ENCODE measurements at places on chromosomes 5 and 9.

DNA sequence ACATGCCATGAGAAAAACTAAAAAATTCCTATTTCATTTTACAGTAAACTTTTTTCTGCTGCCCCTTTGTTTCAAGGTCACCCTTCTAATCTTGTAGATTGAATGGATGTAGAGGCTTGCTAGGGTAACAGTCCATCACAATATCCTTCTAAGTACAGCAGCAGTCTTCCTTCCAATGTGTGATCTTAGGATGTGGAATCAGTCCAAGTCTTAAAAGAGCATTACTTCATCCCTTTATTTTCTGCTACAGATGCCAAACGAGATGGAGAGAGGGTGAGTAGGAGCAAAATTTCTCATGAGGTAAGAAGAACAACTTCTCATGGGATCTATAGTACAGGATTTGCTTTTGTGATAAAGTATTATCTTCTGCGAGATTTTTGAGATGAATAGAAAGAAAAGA is 704 bp upstream of the IL33 start:
- DNase-seq = no peak

- DNase-seq = no peak
Observed at GRCh38 chr5:56705217-56705616, 110.1 kb upstream of the MAP3K1 start.

DNA sequence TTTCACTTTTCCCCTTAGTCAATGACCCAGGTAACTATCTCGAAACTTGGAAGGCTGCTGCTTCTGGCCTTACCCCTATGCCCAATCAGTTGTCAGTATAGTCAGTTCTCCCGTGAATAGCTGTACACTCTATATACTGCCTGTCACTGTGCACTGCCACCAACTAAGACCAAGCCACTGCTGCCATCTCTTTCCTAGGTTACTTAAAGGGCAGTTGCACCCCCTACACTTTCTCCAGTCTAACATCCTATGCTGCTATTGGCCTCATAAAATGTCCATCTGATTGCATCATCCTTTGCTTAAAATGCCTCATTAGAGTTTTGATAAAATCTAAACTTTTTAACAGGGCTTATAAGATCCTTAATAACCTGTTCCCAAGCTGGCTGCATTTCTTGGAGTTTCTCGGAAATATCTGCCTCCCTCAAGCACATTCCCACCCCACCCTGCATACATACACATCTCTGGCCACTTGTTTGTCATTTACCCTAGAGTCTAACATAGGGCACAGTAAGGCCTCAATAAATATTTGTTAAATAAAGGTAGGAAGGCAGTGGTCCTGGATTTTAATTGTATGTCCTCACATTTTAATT is 32.8 kb upstream of the TNFAIP8 start:
- no peak for DNase-seq

DNA sequence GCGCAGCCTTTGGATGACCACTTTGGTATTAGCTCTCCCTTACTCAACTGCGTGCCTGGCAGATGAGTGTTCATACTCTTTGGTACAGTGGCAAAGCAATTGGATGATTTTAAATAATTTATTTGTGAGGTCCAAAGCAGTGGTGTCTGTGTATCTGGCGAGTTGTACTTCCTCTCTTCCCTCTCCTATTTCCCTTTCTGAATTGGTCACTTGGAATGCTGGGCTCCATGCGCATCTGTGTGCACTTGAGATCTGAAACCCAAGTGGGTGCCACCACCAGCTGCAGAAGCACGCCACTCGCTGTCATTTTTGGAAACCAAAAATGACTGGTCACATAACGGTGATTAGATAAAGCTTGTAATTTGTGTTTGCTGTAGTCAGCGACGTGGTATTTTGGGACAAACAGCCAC is 386.0 kb upstream of the KLF4 start:
- no peak for DNase-seq

DNA sequence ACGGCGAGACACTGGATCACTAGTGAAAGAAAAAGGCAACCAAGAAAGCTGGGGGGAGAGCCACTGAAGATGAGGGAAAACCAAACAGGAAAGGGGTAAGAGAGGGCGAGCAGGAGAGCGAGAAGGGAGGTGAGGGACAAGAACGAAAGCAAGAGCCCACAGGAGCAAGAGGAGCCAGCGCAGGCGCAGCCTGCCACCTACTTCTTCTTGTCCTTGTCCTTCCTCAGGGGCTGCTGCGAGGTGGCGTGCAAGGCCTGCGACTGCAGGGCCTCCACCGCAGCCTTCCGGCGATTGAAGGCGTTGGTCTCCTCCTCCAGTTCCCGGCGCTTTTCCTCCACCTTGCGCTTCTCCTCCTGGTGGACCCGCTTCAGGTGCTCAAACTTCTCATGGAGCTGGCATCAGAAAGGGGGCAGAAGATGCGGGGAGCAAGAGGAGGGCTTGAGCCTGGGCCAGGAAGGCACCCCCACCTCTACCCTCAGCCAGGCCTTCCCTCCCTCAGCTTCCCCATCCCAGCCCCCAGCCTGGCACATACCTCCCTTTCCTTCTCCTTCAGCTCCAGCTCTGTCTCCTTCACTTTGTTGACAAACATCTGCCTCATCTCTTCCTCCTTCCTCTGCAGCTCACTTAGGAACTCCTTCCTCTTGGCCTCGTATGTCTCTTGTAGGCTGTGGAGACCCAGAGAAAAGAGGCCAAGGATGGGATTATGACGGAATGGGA is 13.5 kb downstream of the CCNI2 start:
- DNase-seq = no peak

GRCh38 chr9:86741311-86742208 is 205.7 kb downstream of the GAS1 start:
- peak; percentile 56 for DNase-seq

DNA sequence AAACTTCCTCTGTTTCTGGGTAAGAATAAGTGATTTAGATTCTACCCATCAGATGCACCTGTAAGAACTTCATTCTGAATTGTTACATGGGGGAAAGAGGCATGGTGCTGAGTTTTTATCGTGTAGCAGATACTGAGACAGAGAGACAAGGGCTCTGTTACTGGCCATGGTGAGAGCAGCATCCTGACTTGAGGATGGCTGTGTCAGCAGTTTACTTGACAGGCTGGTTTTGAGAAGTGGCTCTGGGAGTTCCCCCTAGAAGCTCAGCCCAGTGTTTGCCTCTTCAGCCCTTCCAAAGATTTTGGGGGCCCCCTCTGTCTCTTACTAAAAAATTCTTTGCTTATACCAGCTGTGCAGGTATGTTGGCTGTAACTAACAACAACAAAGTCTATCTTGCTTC is 510.5 kb downstream of the LRRC70 start:
- no peak for DNase-seq

DNA sequence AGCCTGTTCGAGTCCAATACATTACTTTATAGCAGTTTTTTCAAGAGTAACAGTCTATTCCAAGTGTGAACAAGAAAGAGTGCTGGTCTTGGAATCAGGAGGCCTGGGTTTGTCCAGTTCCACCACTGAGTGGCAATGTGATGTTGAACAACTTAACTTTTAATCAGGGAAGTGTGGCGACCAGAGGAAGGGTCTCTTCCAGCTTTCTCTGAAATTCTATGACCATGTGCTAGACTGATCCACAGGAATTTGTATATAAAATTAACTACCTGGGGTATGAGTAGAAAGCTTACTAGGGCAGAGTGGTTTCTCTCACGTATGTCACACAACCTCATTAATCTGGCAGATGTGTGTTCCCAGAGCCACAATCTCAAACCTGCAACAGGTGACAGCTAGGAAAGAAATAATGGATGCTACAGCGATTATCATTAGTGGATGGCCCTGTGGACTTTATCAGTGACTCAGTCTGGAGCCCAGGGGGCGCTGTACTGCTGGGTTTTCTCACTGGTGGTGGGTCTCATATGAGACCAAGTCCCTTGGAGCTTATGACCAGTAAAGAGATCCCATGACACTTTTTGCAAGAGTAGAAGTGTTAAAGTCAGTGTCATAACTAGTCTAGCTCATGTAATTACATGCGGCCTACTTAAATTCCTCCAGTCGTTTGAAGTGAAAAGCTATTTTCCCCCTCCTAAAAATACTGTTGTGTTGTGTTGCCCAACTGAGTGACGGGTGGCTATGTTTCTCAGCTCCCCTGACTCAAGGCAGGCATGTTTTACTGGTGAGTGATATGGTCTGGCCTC is 116.5 kb downstream of the GDNF start:
- DNase-seq = no peak

- no peak for DNase-seq
Observed at GRCh38 chr9:134995792-134996120, 78.0 kb upstream of the FCN1 start.

GRCh38 chr9:107707915-107708441 is 218.4 kb upstream of the KLF4 start:
- peak; percentile 77 for DNase-seq

DNA sequence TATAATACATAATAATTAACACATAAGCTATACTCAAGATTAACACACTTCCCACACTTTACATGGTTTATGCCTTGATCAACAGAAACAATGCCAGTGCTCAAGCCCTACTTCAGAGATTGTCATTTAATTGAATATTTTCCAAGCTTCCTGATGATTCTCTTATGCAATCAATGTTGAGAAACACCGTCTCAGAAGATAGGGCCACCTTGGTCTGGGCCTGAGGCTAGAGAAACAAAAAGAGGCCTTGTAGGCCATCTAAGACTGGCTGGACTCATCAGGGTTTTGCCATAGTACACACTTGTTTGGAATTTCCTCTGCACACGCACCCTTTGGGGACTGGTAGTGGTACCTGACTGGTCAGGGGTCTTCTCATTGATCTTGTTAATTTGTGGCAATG is 16.3 kb downstream of the C9orf152 start:
- DNase-seq = no peak

DNA sequence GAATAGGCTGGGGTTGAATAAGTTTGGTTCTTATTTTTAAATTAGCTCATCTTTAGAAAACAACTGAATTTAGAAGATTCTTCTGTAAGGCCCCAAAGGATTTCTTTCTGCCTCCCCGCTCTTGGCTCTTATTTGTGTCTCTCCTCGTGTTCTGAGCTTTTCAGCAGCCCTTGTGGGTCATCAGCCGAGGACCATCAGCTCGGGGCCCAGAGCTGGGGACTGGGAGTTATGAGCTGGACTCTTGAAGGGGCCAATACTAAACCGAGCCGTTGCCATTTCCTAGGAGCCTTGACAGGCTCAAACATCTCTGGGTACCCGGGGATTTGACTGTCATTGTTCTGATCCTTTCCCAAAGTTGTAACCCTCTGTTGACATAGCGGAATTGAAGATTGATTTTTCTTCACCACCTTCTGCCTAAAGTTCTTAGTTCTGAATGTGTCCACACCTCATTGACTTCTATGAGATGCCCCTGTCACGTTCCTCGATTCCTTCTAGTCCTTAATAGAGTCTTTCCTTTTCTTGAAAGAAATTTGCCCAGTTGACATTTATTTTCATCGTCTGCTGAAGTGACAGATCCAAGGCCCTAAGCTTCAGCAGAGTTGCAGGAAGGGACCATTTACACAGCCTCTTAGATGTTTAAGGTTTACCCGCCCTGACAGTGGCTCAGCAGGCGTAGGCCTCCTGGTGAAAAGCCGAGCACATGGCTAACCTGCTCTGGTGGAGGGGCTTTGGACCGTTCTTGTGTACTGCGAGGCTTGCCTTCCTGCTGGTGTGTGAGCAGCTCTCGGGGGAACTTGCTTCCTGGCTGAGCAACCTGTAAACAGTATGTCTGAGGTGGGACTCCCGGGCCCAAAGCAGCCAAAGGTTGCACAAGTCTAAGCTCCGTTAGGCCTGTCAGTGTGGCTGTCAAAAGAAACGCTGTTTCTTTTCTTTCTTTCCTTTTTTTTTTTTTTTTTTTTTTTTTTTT is 24.0 kb downstream of the ABL1 start:
- DNase-seq = no peak

- DNase-seq = no peak
Observed at GRCh38 chr5:175542232-175542965, 64.0 kb downstream of the SFXN1 start.

GRCh38 chr5:153623751-153624450 is 133.4 kb downstream of the GRIA1 start:
- no peak for DNase-seq

GRCh38 chr5:59565551-59565950 is 328.0 kb downstream of the PDE4D start:
- no peak for DNase-seq

- DNase-seq = no peak
Observed at GRCh38 chr9:126146254-126147145, 180.1 kb upstream of the MVB12B start.

- DNase-seq = no peak
Observed at GRCh38 chr5:23318960-23319359, 188.4 kb upstream of the PRDM9 start.

DNA sequence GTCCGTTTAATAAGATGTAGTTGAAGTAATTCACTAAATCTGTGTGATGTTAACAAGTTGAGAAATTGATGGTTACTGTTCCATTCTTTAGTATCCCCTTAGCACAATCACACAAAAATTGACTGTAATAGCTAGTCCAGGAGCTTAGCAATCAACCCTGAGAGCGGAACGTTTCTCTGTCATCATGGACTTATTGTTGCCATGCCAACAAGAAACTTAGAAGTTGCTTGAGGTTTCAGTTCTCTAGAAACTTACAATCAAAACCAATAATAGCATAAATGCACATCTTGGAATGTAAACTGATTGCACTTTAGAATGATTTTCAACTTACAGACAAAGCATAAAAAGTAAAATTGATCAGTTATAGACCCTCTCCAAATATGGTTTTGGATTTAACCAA is 125.4 kb upstream of the ANKH start:
- DNase-seq = no peak

- no peak for DNase-seq
Observed at GRCh38 chr9:91179237-91180138, 182.2 kb downstream of the AUH start.

- DNase-seq = no peak
Observed at GRCh38 chr5:84091127-84091799, 293.4 kb downstream of the EDIL3 start.

DNA sequence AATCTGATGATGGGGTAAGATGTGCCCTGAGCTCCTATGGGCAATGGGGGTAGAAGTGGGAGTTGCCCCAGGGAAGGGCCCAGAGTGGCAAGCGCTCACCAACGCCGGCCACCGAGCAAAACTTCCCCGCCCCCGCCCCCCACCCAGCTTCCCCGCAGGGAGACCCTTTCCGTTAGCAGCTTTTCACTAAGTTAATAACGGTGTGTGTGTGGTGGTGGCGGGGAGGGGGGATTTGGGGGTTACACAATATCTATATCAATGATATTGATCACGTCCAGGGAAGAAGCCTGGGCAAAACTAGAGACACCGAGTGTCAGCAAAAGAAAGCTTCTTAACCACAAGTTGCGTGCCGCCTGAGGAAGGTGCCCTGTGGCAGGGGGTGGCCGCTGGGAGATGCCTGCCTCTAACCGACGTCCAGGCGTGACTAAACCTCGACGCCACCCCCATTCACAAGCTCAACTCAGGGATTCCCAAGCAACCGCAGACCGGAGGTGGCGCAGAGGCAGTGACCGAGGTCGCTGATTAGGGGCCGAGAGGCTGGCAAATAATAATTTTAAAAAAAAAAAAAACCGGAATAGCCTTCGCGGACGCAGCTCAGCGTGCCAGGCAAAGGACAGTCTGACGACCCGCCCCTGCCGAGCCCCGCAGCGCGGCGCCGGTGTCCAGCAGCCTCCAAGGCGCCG is 222.6 kb downstream of the MEF2C start:
- DNase-seq = no peak

GRCh38 chr9:15553528-15553898 is 670 bp downstream of the CCDC171 start:
- no peak for DNase-seq

All from HFF-Myc (cell line).